ENCODE measurements at places on chromosomes 16 and 17. TPM values are rescaled to one million over a fixed set of nuclear protein-coding genes. Genes with fewer than 3 reads are reported as not detected.

Gene KIF2B
- total RNA-seq = not detected

Gene NOMO2
- 88.3 TPM for total RNA-seq

Gene FBXW10
- 0.27 TPM for total RNA-seq

Gene CYGB
- total RNA-seq = 7.5 TPM

Gene NPIPA3
- not detected for total RNA-seq

All from transverse colon (tissue), 4 donors.